Fibroblast of skin of back (primary cell): ENCODE measurements at places on chromosomes 5 and 9.

- DNase-seq: no peak
Observed at GRCh38 chr5:74457876-74458275, 182.7 kb downstream of the ENC1 start.

- no peak for DNase-seq
Observed at GRCh38 chr5:67809589-67809988, 406.0 kb upstream of the PIK3R1 start.

DNA sequence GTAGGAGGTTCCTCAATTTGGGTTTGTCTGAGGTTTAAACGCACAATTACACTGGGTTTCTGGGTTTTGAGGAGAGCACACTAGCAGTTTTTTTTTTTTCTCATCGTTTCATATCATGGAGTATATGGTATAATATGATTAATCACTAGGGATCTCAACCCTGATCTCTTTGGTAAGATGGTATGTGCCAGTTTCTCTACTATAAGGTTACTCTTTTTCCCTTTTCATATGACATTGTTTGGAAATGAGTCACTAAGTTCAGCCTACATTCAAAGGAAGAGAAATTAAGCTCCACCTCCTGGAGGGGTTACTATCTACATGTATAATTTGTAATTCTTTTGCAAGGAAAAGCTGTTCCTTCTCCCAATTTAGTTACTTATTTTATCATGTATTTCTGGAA, 35.2 kb downstream of the MTRR start:
- DNase-seq: peak; percentile 89

- no peak for DNase-seq
Observed at GRCh38 chr5:90934091-90934719, 375.6 kb downstream of the ADGRV1 start.

DNA sequence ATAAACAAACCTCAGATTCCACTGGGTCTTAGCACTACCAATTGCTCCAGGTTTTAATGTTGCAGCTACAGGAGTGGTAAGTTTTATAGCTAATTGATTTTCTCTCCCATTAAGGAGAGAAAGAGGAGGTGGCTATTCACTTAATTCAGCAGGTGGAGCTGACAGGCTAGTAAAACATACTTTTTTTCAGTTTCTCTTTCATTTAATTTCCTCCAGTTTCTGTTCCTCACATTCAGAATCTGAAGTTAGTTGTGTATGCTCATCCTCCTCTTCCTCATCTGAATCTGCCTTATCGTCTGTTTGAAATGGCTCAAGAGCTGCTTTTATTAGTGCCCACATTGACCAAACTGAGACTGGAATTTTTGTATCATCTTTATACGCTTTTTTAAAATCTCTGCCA, 98.0 kb downstream of the PLPPR1 start:
- DNase-seq: no peak

- no peak for DNase-seq
Observed at GRCh38 chr5:1800472-1801221, 560 bp upstream of the NDUFS6 start.

DNA sequence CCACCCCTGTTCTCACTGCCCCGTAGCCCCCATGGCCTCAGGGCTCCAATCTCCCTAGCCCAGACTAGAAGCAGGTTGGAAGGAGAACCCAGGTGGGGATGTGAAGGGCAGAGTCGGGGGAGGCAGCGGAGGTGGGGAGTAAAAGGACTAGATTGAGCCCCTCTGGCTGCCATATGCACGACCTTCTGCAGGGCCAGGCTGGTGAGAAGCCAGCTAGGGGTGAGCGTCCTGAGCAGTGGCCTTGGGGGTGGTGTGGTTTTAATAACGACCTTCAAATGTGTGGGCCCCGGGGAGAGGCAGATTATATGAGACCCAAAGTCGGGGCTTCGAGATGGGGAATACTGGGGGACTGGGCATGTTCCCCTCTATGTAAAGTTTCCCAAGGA, 139.5 kb downstream of the C9orf50 start:
- no peak for DNase-seq

GRCh38 chr5:167271081-167271480, 1020.4 kb upstream of the WWC1 start:
- no peak for DNase-seq

- DNase-seq: no peak
Observed at GRCh38 chr9:113899205-113899604, 23.1 kb downstream of the ZNF618 start.

- DNase-seq: no peak
Observed at GRCh38 chr9:130696996-130697395, 3.4 kb downstream of the EXOSC2 start.

- peak; percentile 59 for DNase-seq
Observed at GRCh38 chr5:91332267-91333045, 50.7 kb downstream of the ARRDC3 start.

- no peak for DNase-seq
Observed at GRCh38 chr9:89395931-89396710, 77.8 kb downstream of the SECISBP2 start.

GRCh38 chr5:130720355-130720754, 444.7 kb downstream of the HINT1 start:
- peak; percentile 75 for DNase-seq

DNA sequence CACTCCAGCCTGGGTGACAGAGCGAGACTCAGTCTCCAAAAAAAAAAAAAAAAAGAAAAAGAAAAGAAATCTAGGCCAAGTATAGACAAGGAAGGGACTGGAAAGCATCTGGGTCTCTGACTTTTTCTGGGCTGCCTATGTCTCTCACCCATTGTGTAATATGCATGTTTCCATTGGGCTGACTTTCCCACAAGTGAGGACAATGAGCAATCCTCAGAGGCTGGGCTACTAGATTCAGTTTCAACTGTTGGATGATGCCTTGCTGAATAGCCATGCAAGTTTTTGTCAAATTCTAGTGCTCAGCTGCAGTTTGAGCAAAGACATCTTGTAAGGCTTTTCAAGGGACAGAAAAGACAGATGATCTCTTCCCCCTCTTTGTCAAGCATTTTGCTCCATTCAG, 82.1 kb downstream of the PHAX start:
- no peak for DNase-seq

DNA sequence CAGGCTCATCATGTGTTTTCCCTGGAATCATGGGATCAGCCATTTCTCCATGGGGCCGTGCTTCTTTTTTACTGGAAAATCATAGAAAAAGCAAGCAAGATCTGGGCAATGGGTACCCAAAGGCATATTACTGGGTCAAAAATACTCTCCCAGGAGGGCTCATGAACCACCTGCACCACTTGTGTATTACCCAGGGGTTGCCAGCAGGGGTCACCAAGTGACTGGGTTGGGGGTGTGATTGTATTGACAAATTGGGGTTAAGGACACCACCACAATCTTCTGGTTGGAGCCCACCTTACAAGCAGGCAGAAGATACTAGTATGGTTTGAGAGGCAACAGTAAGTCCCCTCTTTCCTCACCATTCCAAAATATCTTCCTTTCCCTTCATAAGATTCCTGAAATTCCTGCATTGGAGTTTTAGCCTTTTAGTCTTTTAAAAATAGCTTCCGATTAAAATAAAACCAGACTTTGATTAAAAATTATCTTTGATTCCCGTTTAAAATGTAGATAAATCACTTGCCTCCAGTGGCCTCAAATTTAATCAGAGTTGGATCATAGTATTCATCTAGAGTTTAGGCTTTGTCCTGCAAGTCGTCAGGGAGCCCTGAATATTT, 603.3 kb downstream of the KIF4B start:
- peak; percentile 37 for DNase-seq

DNA sequence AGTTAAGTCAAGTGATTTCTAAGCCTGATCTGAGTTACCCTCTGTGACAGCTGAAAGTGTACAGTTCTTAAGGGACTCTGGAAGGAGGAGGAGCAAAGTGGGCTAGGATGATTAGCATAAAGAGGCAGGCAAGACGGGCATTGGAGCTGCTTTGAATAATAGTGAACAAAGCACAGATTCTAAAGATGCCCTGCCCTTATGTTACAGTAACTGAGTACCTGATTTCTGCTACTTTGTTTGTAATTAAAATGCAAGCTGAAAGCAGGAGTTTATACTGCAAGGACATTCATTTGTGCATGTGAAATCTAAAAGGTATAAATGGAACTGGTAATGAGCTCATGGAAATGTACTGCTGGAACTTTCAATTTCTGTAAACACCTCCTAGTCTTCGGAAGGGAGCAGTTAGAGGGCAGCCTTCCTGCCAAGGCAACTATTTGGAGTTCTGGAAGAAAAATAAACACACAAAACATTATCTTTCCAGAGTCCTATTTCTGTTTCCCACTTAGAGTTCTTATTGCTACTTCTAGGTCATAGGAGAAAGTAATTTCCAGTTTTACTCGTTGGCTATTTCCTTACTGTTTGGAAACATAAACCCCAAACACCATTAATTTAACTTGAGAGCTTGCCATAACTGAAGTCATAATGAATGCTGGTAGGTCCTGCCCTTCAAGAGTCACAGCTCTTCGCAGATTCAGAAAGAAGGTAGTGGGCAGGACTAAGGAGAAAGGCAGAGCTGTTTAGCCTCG, at the start of gene RANBP3L:
TSS of gene RANBP3L (minus strand) at position 45 of the 746 bp plus-strand sequence. CDS start 486 bp downstream, outside the sequence.
- DNase-seq: peak; percentile 26

GRCh38 chr9:88312517-88313103, 75.6 kb upstream of the SPIN1 start:
- no peak for DNase-seq

DNA sequence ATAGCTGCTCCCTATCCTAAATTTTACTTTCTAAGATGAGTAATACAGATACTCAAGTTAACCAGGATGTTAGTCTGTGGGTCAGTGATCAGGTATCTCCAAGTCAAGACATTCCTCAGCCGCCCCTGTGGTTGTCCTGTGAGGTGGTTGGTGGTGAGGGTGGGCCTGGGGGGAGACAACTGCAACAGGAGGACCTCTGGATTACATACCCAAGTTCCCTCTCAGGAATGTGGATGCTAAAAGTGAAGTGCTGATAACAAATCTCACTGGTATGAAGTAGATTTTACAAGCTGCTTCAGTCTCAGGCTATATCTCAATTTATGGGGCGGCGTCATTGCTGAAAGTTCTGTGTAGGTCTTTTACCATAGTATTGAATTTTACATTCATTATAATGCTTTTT, 38.3 kb downstream of the SLC1A3 start:
- DNase-seq: peak; percentile 28

- peak; percentile 85 for DNase-seq
Observed at GRCh38 chr5:40428126-40428525, 251.6 kb upstream of the PTGER4 start.

- DNase-seq: no peak
Observed at GRCh38 chr5:63959177-63959982, 2.9 kb downstream of the HTR1A start.

DNA sequence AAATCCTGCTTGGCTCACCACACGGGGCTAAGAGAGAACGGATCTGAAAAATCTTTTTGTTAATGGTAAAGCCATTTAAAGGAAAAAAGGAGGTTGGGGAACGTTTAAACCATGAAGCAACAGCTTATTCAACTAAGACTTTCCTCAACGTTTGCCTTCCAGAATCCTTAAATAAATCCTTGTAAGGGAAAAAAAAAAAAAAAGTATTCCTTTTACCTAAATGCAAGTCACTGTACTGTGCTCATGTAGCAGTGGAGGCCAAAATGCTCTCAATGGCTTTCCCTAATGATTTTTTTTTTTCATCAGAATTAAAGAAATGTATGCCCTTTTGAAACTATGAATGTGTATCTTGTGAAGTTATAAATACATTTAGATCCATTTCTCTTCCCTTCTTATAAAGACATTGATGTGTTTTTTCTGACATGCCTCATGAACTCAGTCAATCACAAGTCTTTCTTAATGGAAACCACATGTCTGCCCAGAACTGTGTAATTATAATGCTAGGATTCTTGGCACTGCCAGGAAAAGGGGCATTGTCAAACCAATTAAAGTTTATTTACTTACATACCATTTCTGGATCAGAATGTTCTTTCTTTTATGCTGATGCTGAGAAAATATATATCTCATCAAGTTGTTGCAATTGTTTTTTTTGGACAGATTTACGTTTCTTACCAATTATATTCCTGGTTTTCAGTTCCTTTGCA, 107.5 kb downstream of the EBF1 start:
- peak; percentile 63 for DNase-seq

DNA sequence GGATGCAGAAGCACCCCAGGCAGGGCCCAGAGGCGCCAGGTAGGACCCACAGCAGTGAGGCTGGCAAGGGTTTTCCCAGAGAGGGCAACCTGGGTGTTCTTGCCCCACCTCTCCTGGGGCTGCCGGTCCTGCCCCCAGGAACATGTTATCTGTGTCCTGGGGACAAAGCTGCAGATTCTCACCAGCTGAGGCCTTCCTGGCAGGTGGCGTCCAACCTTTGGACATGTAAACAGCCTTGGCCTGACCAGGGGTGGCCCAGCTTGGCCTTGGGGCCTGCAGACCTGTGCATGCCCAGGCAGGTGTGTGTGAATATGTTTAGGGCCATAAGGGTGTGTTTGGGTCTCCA, 101.8 kb upstream of the LARP1 start:
- DNase-seq: no peak

- no peak for DNase-seq
Observed at GRCh38 chr5:107578051-107578635, 92.6 kb downstream of the EFNA5 start.

DNA sequence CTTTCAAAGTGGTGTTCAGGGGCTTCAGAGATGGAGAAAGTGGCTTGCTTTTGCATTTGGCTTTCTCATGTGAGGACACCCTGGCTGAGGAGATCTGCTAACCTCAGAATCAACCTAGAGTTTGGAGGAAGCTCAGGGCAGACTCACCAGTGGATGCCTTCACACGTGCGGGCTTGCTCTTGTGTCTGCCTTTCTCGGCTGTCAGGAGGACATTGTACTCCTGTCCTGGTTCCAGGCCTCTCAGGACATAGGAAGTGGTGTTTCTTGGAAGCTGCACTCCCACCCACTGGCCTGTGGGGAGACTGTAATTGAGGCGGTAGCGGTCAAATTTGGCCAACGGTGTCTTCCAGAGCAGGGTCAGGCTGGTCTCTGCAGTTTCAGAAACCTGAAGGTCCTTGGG, 44.5 kb downstream of the TNC start:
- DNase-seq: no peak

GRCh38 chr5:16807547-16807864, 128.6 kb downstream of the MYO10 start:
- peak; percentile 26 for DNase-seq

GRCh38 chr5:135395451-135395850, 3.6 kb downstream of the MACROH2A1 start:
- no peak for DNase-seq

GRCh38 chr5:72854419-72854818, 38.0 kb downstream of the TNPO1 start:
- no peak for DNase-seq

DNA sequence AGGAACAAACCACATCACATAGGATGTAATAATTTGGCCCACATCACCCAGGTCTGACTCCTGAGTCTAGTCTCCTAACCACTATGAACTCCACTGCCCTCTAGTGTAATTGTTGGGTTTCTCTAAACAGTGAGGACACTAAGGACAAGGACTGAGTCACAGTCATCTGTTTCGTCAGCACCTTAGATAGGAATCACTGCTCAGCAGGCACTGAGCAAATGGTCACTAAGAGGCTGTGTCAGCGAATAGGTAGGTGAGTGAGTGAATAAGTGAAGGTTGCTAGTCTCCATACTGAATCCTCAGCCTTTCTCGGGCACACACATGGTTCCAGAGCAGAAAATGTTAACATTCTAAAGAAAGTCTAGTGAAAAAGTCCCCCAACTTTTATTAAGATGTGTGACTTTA, 278.6 kb downstream of the SPOCK1 start:
- peak; percentile 89 for DNase-seq
